T-cell (primary cell): ENCODE measurements at places on chromosomes 12 and 14.
A peak's percentile ranks its signal among the peaks of the same experiment; 100 is the strongest.

- DNase-seq = no peak
Measured at GRCh38 chr12:112031472-112031871, 18.2 kb downstream of the ERP29 start.

GRCh38 chr14:96585672-96586013 is 83.5 kb downstream of the PAPOLA start:
- no peak for DNase-seq

DNA sequence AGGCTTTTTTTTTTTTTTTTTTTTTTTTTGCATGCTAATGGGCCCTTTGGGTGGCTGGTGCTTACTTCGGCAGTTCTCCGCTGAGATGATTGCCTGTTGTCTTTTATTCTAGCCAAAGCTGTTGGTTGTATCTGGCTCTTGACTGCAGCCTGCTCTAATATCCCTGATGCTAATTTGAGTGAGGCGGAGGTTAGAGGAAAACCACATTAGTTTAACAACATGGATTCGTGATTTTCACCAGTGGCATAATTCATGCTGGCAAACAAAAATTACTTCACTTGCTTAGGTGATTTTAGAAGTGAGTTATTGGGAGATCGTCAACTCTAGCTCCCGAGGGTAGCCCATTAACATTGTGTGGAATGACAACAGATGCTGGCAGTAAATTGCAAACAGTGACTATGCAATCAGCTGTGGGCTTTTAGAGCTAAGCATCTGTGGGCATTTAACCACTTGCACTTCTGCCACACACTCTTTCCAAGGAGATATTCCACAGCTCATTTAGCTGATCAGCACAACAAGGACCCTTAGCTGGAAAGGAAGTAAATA is 97.6 kb upstream of the ZDHHC17 start:
- no peak for DNase-seq

GRCh38 chr12:27462851-27463250 is 16.3 kb downstream of the SMCO2 start:
- DNase-seq = no peak

- no peak for DNase-seq
Measured at GRCh38 chr14:101506211-101506925, 54.9 kb upstream of the DIO3 start.

GRCh38 chr12:76024102-76024781 is 7.3 kb downstream of the PHLDA1 start:
- DNase-seq = no peak

DNA sequence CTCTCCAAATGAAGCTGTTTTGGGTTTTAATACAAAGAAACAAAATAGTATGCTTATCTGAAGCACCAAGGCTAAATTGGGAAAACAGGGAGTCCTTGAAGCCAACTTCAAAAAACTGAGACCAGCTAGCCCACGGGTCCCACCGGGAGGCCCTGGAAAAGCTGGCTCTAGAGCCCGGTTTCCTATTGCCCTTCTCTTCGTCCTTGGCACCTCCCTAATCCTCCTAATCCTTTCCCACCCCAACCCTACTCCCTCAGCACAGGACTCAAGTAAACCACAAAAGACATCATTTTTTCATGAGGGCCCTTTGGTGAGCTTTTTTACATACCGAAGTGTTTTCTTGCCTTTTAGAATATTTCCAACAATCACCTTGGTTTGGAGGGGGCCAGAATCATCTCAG is 11.3 kb downstream of the LRRC74A start:
- DNase-seq = no peak

DNA sequence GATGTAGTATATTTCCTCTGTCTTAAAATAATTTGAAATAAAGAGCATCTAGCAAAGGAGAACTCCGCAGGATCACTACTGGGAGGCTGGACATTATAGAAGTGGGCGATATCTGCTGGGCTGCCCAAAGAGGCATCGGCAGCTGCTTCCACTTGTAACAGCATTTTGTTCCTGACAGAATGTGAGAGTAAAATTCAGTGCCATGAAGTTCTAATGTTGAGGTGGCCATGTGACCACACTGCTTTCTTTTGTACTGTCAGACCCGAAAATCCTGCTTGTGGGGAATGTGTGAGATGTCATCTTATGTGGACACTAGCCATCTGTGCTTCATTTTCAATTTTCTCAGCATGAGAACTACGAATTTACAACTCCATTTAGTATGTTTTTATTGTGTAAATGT is 151.9 kb downstream of the ACSS3 start:
- DNase-seq = no peak

GRCh38 chr12:49966511-49967041 is 4.9 kb downstream of the AQP5 start:
- DNase-seq = no peak

GRCh38 chr14:69263771-69264170 is 3.8 kb downstream of the GALNT16 start:
- no peak for DNase-seq

DNA sequence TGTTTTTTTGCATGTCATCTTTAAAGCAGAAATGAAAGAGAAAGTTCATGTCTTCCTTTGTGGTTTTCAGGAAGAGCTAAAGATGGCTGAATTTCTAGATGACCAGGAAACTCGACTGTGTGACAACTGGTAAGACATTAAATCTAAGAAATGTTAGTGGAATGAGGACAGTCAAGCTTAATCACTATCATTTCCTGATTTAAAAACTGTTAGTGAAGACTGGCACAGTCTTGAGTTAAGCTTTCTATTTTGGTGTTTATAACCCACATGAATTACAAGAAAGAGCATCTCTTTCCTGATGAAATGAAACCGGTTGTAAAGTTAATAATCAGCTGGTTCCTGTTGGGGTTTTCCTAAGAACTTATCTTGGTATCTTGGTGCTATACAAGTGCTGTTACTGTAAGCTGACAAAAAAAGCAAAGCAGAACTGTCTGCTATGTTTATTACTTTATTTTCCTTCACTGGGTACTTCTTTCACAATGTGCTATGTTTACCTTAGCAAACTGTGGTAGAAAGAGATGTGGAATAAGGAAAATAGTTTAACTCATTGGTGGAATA is 5.2 kb downstream of the TRAFD1 start:
- no peak for DNase-seq

- no peak for DNase-seq
Measured at GRCh38 chr12:88743946-88744685, 163.8 kb upstream of the KITLG start.

GRCh38 chr12:7581046-7581445 is 77.5 kb upstream of the CD163 start:
- DNase-seq = no peak

- DNase-seq = peak; percentile 3
Measured at GRCh38 chr12:2667716-2668440, 126.9 kb upstream of the FKBP4 start.

DNA sequence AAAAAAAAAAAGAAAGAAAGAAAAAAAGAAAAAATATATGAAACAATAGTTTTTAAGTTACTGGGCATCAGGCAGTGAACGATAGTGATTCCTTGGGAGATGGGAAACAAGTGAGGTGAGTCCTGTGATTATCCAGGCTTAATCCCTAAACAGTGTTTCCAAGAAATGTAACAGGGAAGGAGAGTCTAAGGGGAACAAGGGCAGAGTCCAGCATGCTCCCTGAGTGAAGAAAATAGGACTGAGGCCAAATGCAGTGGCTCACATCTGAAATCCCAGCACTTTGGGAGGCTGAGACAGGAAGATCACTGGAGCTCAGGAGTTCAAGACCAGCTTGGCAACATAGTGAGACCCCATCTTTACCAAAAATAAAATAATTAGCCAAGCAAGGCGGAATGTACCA is 40.7 kb downstream of the R3HDM2 start:
- no peak for DNase-seq

DNA sequence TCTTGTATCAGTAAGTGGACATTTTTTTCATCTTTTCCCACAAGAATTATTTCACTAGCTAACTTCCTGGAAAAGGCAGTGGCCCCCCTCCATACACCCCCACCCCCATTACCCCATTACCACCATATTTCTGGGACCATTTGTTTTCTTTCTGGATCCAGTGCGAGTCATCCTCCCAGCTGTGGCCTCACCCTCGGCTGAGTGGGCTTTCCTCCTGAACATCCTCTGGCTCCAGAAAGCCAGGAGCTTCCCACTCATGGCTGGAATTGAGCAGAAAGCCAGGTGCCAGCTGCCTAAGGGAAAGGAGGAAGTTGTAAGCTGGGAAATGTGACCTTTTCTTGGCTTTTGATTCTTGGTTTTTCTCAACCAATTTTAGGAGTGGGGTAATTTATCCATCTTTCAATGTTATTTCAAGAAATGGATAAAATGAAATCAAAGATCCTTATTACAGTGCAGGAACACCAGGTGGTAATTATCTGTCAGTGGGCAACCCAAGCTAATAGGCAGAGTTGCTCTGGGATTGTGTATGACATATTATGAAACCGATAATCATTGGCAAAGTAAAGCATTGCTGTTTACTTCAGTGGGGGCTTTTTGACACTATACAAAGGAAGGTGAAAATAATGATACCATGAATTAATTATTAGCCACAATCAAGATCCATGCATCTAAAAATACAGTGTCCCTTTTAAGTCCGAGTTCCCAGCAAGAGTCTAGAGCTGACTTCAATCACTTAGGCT is 124.6 kb downstream of the KICS2 start:
- DNase-seq = no peak

GRCh38 chr14:64265222-64265621 is 28.9 kb downstream of the ESR2 start:
- DNase-seq = no peak

- DNase-seq = no peak
Measured at GRCh38 chr12:19220205-19220604, 90.7 kb downstream of the PLEKHA5 start.

DNA sequence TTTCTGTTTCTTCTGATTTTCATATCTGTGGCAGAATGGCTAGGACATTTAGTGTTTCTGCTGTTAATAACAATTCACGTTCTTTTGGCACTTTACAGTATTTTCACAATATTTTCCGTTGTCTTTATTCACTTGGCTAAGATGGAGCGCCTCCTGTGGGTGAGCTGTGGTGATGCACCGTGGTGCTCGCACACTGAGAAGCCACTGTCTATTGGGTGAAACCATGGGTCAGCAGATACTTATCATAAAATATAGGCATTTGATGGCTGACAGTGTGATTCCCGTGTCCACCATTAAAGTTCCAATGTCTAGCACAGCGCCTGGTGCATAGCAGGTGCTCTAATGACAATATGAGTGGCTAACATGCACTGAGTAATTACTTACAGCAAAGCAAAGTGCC is 141.8 kb downstream of the VRK1 start:
- no peak for DNase-seq

- no peak for DNase-seq
Measured at GRCh38 chr12:66032739-66033138, 97.8 kb downstream of the LLPH start.

- DNase-seq = no peak
Measured at GRCh38 chr14:56881181-56881580, 70.9 kb upstream of the OTX2 start.

GRCh38 chr12:15899282-15899870 is 11.8 kb upstream of the DERA start:
- no peak for DNase-seq

GRCh38 chr14:99688210-99688581 is 4.1 kb downstream of the CYP46A1 start:
- DNase-seq = no peak
